HuH-7 (cell line): ENCODE measurements at places on chromosomes 5 and 9.

DNA sequence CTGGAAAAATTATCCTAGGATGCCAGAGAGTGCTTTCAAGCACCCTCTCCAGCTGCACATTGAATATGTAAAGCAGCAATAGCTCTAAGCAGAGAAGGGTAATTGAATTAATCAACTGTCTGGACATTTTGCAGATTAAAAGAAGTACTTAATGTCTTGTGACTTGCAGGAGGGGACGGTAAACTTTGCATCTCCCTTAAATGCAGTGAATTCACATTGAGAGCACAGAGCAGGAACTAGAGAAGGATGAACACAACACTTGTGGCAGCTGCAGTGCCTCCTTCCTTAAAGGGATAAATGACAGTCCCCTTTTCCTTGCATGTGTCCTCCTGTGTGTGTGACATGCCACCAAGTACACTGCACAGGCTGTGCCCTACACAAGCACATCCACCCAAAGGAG lies 7.4 kb upstream of the CDK5RAP2 start:
- DNase-seq: no peak

GRCh38 chr9:75548871-75549270 lies 341.6 kb upstream of the PCSK5 start:
- DNase-seq: no peak

DNA sequence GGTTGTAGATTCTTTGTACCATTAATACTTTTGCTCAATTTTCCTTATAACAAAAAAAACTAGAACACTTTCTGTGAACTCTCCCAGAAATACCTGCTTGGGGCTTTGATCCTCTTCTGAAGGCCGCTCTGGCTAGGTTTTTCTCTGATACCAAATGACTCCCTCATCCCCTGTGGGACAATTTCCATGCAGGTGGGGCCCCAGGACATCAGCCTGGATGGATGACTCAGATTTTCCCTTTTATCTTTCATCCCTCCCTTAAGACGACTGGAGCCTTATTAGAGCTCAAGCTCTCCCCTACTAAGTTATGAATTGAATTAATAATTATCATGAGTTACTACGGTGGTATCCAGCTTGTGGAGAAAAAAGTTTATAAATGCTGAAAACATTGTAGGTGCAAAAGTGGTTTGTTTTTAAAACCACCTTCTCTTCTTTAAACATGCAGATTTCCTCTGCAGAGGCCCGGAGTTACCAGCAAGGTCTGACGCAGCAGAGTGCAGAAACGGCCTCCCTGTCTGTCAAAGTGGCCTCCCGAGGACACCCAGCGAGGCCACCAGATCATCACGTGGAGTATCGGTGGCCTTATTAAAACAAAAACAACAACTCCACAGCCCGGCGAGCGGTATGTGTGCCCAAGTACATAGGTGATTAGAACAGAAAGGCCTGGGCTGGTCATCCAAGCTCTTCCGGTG lies 50.8 kb upstream of the IRX4 start:
- DNase-seq: no peak

- DNase-seq: no peak
These were observed 146.4 kb downstream of the GABRB2 start for GRCh38 chr5:161399996-161400562.

DNA sequence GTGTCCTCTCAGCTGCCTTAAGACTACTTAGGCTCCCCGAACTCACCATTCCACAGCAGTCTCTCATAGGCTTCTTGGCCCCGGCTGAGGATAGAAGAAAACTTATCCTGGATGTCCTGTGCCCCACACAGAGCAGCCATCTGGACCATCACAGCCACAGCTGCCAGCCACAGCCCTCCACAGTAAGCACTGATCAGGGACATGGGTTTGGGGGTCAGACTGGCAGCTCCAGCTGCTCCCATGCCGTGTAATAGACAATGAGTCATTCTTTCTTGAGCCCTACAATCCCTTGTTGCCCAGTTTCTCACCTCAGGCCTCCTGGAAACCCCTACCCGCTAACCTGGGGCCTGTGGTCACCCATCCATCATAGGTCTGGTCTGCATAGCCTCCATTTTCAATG lies 5.7 kb downstream of the CREB3 start:
- DNase-seq: no peak
